ENCODE measurements at places on chromosomes 6 and 20. TPM values are rescaled to one million over a fixed set of nuclear protein-coding genes. Genes with fewer than 3 reads are reported as not detected.

Gene ADAM33
- 0.97 TPM for total RNA-seq

Gene LAMA2
- 6.4 TPM for total RNA-seq

DNA sequence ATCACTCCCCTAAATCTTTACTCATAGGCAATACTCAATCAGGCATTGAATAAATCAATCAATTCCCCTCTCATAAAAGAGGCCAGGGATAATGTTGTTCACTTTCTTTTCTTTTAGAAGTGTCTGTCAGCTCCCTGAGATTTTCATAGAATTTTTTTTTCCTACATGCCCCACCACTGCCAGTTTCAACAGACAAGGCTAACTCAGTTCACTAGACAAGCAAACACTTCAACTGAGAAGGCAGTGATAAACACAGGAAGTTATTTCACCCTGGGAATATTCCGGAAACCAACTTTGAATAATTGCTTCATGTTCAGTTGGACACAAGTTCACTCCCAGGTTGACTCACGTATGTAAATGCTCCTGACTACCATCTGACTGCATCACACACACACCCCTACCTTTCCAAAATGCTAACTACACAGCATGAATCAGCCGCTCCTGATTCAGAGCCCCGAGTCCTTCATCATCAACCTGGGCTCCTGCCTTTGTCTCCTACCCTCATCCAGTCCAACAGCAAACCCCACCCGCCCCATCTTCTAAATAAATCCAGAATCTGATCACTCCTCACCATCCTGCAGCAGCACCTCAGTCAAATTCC is 143.9 kb downstream of the BCAS1 start:
- no peak for DNase-seq

DNA sequence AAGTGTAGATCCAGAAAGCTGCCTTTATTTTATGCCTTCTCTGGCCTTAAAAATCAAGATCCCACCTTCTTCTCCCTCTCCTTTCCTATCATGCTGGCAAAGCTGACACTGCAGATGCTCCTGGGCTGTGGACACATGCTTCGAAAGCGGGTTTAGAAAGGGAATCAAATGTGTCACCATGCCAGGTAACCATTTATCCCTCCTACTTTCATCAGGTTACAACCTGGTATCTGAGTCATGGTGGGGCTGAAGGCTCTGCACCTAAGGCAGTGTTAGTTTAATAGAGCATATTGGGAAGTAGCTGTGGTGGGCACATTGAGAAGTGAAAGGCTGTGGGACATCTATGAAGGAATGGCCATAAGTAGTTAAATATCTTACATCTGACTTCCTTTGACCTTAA is 69.8 kb downstream of the GJA1 start:
- no peak for DNase-seq

- DNase-seq = no peak
Measured at GRCh38 chr20:15564981-15565380, 1008.3 kb downstream of the KIF16B start.

DNA sequence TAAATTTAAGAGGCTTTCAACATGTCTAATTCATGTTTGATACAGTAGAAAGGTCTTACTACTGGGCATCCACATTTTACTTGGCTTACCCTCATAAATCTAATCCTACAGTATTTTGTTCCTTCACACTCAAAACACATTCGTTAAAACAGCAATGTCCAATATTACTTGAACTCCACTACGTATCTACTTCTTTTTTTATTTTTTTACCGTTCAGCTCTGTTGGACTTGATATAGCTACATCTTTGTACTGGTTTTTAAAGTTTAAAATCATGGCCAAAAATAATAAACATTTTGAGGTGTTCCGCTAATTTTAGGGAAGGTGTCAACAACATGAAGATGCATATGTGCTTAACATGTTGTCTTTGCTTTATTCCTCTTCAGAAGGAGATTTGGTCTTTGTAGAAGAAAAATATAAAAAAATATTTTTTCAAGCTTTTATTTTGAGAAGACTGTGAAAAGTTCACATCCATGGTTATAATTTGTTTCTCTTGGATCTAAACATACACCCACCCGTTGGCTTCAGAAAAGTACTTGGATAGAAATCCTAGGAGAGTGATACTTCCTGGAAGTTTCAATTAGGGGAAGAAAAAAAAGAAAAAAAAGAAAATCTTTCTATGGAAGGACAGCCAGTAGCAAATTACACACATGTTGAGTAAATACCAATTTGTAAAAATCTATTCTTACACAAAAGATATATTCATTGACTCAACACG is 71.5 kb downstream of the EPB41L2 start:
- DNase-seq = no peak

DNA sequence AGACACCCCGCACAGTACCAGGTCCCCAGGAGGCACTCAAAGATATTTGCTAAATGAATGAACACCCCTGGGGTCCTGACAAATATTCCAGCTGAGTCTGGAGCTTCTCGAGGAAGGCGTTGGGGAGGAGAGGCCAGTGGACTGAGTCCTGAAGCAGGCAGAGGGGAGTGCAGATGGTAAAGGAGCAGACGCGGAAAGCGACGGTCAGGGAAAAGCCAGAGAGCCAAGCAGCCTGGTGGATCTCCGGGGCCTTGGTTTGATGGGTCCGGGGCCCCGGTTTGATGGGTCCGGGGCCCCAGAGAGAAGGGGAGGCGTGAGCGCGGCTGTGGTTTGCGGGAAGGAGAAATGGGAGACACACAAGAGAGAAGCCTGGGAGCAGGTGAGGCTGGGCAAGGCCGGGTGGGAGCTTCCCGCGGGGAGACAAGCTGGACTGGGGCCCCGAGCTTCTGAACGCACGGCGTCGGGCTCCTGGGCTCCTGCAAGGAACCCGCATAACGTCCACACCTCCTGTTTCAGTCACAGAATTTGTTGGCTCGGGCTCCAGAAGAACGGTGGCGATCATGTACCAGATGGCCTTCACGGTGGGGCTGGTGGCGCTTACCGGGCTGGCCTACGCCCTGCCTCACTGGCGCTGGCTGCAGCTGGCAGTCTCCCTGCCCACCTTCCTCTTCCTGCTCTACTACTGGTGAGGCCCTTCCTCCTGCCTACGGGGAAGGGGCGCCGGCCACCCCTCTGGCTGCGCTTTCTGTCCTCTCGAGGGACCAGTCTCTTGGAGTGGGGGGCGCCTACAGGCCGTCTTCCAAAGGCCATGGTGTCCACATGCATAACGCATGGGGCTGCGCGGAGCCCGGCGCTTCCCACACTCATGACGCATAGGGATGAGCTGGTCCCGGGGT is 12.1 kb downstream of the SLC22A1 start:
- DNase-seq = no peak

DNA sequence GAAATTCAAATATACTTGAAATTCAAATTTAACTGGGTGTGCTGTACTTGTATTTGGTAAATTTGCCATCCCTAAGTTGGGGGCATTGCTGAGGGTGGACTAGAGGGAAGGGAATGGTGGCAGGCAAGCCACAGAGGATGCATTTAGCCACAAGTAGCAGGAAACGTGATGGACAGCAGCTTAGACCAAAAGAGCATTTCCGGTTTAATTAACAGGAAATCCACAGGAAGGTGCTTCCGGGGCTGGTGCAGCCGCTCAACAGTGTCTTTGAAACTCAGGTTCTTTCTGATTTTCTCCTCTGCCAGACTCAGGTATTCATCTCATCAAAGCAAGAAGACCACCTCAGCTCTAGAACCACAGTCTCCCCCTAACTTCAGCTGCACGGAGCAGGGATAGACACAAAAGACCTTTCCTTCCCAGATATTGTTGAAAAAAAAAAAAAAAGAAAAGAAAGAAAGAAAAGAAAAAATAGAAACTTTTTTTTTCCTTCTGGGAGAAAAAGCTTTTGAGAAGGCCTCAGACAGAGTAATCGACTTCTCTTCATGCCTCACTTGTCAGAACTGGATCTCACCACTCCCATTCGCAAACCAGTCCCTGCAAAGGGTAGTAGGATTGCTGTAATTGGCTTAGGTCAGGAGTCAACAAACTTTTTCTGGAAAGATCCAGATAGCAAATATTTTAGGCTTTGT is 8.0 kb upstream of the BCAS1 start:
- DNase-seq = no peak

DNA sequence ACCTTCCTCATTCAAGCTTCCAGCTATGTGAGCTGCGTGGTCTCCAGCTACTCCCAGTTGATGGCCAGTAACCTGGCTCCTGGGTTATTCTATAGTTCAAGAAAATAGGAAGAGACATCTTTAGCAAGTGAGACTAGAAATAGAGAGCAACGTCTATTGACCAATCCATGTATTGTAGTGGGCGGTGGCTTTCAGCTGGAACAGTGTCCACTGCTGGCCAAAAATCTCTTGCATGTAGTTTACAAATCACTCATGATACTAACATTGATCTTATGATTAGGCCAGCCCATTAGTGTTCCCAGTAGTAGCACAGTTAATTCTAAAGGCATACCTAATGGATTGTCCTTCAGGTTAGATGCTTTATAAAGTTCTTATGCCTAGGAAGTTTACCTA is 58.9 kb upstream of the SCP2D1 start:
- no peak for DNase-seq

Data from pancreas (tissue), 10 donors.